ENCODE measurements at places on chromosomes 3 and 15.

DNA sequence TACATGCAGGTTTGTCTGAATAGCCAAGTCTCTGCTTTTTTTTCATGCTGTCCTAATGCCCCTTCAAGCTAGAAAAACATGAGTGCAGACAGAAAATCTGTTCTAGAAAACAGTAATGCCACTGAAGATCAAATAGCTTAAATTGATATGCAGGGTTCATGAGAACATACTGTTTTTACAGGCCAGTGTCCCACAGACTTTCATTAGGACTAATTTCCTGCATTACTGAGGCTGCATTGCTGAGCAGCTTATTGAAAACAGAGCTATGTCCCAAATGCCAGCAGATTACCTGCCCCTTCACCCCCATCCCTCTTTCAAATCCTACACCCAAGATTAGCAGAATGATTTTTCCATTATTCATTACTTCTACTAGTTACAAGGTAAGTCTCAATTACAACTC, 665 bp downstream of the TM4SF18 start:
- no peak for DNase-seq

DNA sequence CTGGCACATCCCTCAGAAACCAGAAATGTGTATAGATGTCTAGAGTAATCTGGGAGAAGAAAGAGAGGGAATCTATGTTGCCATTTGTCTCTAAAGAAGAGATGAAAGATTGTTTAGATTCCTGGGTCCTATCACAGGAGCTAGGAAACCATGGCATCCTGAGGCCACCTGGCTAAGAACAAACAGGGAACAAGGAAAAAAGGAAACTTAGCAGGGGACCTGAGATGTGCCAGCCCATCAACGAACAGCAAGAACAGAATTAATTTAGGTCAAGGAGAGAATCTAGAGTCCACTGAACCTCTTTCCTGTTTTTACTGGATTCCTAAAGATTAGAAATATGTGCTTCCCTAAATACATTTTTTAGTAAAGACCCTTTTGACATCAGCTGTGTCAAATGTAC, 30.3 kb downstream of the IP6K1 start:
- no peak for DNase-seq

DNA sequence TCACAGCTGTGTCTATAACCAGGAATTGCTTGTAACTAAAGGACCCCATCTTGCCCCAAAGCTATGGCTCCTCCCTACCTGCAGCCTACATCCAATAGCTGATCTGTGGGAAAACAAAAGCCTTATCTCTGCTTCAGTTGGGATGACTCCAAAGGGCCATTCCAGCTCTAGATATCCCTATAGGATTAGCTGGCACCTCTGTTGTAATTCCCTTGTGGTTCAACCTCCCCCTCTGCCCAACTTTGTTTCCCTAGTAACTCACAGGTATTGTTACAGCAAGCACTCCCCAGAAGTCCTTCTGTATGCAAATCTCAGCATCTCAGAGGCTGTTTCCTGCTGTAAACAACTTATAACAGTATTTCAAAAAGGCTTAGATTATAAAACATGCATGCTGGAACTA, 478.6 kb downstream of the AGBL1 start:
- no peak for DNase-seq

DNA sequence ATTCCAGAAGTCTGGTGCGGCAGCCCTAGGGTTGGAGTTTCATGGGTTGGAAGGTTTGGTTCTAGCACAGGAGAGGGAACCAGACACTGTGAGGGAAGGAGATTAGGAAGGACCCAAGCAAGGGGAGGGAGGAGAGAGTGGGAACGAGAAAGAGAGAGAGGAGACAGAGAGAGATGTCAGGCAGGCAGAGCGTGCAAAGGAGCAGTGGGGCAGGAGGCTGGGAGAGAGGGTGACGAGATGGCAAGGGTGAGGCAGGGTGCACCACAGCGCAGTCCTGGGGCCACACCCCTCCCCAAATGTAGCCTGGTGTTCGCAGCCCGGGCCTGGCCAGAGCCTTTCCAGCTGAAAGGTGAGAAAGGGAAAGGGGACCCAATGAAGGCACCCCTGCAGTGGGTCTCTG, 162.9 kb upstream of the TLE3 start:
- no peak for DNase-seq

DNA sequence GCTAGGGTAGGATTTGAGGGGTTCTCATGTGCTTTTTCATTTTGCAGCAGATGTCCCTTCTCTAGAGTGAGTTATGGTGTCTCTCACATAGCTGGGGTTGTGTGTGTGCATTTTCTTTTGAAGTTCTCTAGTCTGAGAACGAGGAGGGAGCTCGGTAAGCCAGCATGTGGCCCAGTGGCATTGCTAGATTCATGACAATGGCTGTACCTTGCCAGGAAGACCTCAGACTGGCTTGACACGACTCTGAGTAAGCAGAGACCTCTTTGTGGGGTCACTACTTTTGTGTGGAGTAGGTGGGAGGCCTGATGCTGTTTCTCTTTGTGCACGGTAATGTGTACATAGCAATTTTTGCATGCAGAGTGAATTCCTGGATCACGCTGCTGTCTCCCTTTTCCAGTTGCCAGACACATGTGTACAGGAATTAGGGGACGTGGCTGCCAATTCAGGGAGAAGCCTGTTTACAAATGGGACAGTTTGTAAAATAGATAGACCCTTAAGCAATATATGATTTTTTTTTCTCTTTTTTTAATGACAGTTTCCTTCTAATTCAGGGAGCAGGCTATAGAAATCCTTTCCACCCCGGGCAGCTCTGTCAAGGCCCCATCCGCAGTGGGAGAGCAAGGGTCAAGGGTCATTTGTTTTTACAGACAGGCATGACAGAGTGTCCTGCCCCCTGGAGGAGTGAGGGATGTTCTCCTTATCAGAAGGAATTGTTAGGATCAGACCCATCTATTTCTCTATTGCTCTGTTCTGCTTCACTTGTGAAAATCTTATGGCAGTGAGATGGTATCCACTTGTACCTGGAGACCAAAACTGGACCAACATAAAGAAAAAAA, 4.6 kb downstream of the CACNA1D start:
- no peak for DNase-seq

DNA sequence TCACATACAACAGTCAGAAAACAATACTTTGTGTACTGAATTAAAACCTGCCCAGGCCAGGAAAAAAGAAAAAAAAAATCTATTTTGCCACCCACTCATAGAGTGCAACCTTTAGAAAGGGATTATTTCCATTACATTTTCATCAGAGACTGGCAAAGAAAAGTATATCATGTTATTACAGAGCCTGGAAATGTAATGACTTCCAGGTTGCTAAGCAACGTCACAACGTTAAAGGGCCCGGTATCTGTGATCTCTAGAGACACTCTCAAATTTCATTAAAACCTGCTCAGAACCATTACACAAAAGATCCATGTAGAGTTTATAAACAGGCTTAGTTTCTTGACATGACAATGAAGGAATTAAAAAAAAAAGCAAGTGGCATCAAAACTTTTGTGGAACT, 170.5 kb downstream of the CTNNB1 start:
- no peak for DNase-seq

DNA sequence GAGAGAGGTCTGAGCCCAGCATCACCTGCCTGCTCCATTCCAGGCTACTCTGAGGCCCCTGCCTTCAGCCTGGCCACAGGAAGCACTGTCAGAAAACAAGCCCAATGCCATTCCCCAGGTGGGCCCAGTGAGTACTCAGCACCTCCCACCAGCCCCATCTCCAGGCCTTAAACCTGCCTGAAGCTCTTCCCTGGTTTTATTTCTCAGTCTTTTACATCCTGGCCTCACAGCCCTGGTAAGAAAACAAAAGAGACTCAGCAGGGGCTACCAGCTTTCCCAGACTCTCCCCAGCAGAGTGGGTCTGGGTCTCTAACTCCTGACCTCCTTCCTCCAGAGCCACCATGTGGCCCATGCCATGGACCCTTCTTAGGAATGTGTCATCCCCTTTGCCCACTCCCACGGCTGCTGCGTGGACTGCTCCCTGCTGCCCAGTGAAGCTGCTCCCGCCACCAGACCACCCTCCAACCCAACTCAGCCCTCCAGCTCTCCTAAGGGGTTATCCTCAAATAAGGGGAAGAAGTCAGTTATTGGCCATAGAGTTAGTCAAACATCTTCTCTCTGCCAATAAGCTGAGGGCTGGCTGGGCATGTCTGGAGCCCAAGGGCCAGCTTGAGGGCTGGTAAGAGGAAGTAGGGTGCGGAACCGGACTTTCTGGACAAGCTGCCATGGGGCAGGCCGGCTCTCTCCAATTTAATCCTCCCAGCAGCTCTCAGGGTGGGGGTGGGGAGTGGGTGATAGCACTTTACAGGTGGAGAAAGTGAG, 116.7 kb upstream of the LINGO1 start:
- no peak for DNase-seq

DNA sequence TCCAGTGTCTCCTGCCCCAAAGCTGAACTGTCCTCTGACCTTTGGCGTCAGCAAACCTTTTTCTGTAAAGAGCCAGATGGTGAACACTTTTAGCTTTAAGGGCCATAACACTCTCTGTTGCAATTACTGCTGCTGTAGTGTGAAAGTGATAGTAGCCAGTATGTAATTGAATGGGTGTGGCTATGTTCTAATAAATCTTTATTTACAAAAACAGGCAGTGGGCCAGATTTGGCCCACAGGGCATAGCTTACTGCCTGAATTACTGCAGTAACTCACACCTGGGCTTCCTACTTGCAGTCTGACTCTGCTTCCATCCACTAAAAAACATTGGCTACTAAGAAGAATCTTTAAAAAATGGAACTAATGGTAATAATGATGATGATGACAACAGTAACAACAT, 68.0 kb upstream of the SLC6A11 start:
- DNase-seq = no peak

- DNase-seq = no peak
These were observed 102.8 kb downstream of the XXYLT1 start for GRCh38 chr3:195168009-195168762.

- no peak for DNase-seq
These were observed 147.3 kb downstream of the TP63 start for GRCh38 chr3:189778340-189778950.

DNA sequence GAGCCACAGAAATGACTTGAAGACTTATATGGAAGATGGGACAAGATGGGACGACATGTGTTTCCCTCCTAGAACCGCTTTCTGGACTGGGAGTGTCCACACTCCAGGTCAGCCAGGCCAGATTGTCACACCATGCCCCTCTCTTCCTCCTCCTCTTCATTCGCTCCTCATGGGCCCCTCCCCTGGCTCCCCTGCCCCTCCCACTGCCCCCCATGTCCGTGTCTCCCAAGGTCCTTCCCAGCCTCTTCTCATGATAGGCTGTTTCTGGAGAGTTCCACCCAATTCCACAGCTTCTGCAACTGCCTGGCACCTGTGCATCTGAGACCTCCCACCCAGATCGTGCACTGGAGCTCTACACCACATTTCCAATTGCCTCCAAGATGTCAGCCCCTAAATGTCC, 6.6 kb downstream of the MYO5C start:
- DNase-seq = no peak

DNA sequence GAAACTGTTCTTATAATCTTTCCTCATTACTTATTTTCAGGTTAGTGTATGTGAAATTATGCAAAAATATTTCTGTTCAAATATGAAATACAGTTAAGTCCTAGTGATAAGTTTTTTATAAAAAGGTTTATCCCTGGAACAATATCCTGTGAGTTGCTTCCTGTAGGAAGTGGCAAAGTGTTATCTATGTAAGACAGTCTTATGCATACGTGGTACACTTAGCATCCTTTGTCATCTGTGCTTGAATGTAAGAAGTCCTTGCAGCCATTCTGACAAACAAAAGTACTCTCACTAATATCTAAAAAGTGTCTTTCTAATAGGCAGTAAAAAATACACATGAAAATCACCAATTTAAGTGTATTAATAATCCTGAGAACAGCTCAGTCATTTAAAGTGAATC, 372.5 kb upstream of the BCHE start:
- DNase-seq = no peak

- no peak for DNase-seq
These were observed 17.6 kb downstream of the EIF2AK4 start for GRCh38 chr15:39951561-39951960.

GRCh38 chr15:64092075-64092820, 1.4 kb downstream of the CIAO2A start:
- DNase-seq = no peak

GRCh38 chr15:97903971-97904572, 56.4 kb upstream of the ARRDC4 start:
- peak; percentile 50 for DNase-seq

- DNase-seq = no peak
These were observed 46.3 kb downstream of the CEMIP start for GRCh38 chr15:80825361-80826030.

DNA sequence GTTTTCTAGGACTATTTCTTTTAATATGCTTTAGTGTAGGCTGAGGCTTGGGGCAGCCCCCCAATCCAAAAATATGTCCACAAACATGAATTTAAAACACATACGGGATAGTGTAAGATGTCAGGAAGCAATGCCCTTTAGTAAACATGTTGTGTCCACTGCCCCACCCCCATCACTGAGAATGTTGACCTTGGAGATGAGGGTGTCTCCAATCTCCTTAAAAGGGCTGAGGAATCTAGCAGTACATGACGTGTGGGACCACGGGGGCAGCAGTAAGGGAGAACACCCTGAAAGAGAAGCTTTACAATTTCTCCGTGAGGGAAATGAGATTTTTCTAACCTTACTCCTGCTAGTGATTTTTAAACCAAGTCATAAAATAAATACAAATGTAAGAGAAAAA, 84.7 kb downstream of the SQOR start:
- no peak for DNase-seq

GRCh38 chr15:99165956-99166689, 61.2 kb downstream of the SYNM start:
- no peak for DNase-seq

GRCh38 chr3:183099838-183100204, 525 bp upstream of the MCCC1 start:
- DNase-seq = no peak

DNA sequence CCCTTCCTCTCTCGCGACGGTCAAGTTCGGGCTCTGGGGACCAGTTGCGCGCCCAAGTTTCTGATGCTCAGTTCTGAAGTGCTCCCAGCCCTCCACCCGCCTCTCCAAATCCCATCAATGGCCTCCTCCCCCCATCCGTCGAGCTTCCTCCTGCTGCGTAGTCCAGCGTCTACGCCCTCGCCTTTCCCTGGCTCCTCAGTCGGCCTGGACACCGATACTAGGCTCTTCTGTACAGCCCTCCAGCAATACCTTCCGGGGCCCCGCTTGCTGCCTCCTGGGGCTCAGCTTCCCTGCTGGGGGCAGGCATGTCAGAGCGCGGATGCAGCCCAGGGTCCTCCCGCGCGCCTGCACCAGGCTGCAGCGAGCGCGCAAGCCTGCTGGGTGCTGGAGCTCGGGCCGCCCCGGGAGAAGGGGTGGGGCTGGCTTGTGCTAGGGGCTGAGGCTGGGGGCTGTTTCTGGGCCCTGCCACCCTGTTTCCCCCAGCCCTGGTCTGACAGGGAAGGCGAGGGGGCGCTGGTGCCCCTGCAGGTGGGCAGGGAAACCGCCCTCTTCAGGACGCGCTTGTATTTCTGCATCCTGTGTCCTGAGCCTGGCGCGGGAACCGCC, 353.3 kb upstream of the SUCLG2 start:
- no peak for DNase-seq

- DNase-seq = no peak
These were observed 45.5 kb downstream of the HPS3 start for GRCh38 chr3:149174901-149175300.

DNA sequence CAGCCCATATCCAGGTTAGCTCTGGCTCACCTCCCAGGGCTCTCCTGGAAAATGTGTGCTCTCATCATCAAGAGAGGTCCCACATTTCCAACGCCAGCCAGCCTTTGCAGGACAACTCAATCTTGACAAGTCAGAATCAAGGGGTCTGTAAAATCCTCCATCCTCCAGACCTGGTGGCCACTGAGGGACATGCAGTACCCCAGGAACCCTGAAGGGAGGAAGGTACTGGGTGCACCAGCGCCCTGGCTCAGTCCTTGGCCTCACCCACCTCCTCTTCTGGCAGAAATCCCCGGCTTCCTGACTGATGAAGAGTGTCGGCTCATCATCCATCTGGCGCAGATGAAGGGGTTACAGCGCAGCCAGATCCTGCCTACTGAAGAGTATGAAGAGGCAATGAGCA, 6.0 kb upstream of the WDR6 start:
- DNase-seq = no peak
